ENCODE measurements at places on chromosomes 16 and 17.

DNA sequence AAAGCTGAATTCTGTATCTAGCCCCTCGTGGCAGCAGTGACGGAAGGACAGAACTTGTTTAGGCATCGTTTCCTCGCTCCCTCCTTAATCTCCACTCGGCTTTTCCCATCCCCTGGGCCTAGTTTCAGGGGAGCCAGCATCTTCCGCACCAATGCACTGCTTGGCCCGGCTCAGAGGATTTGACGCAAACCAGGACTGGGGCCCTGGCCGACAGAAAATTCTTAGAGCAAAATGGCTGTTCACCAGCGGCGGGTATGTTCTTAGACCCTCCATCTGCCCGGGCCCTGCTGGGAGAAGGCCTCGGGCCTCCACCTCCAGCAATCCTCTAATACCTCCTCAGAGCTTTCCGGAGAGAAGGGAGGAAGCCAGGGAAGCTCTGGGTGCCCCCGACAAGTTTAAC is 54.6 kb downstream of the TBC1D16 start:
- DNase-seq = no peak

DNA sequence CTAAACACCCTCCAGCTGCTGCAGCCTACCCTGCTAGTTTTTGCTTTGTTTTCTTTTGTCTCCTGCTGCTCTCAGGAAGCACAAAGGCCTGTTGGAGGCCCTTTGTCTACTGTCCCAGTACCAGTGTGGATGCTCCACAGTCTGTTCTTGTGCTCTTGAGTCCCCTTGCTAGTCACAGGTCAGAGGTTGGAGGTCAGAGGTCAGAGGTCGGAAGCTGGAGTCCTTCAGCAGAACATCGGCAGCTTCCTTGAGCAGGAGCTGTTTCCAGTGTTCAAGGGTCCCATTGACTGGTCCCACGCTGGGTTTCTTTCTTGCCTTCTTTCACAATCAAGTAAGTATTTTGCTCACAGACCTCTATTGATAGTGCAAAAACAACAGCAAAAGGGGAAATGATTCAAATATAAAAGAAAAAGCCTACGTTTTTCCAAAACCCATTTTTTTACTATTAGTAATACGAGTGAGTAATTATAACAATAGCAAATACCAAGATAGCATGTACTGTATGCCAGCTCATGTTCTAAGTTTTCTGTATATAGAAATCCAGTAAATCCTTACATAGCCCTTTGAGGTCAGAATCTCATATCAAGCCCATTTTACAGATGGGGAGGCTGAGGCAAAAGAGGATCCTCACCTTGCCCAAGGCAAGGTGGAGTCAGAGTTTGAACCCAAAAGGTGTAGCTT is 10.9 kb upstream of the IL34 start:
- no peak for DNase-seq

- no peak for DNase-seq
These were observed 535.2 kb downstream of the RBFOX1 start for GRCh38 chr16:7867831-7868230.

GRCh38 chr17:78284146-78284545 is 52.7 kb downstream of the TMEM235 start:
- no peak for DNase-seq

DNA sequence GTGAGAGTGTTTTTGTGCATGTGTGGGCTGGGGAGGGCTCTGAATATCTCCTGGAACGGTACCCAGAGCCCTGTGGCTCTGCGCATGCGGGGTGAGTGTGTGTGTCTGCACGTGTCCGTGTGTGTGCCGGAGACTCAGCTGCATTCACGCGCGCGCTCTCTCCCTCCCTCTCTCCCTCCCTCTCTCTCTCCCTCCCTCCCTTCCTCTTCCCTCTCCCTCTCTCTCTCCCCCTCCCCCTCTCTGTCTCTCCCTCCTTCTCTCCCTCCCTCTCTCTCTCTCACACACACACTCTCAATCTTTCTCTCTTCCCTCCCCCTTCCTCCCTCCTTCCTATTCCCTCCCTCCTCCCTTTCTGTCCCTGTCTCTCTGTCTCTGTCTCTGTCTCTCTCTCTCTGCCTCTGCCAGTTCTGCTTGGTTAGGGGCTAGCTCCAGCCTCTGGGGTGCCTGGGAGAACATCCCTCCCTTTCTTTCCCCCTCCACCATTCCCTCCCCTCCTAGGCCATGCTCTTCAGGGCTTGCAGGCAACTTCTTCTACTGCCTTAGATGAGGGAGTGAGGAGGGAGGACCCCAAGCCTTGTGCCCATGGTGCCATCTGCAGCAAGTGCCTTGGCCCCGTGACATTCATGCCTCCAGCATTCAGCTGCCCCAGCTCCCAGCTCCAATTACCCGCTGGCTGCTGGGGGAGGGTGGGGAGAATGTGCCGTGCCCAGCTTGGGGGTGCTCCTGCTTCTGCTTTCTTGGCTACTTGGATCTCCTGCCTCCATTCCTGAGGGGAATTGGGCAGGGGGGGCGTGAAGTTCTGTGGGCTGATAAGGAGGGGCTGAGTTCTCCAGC is 6.4 kb downstream of the THRA start:
- DNase-seq = peak; percentile 50

DNA sequence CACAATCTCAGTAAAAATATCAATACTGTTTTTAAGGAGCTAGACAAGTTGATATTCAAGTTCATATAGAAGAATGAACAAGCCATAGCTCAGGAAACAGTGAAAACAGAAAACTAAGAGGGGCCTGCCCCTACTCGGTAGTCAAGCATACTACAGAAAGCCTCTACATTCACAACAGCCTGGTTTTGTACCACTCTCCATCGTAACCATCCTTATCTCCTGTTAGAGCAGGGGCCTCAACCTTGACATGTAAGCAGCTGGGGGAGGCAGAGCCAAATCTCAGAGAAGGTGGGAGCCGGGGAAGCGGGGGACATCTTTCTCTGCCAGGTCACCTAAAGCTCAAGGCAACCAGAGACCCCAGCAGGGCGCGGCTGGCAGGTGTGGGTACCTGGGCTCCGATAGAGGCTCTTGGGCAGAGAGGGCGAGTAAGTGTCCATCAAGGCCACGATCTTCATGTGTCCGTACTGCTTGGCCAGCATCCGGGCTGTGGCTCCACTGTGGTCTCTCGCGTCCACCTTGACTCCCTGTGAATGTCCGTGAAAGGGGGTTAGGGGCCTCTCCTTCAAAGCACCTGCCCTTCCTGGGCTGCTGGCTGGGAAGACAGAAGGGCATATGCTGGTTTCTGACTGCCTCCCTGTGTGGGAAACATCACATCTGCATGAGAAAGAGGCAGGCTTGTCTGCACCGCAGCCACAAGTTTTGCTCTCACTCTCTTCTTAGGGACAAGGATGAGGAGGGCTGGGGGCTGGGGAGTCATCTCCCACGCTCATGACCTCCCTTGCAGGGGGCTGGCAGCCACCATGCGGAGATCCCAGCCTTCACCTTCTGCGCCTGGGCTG is 20.2 kb downstream of the ANKS3 start:
- DNase-seq = no peak
